Muscle of leg (tissue), 16 donors: ENCODE measurements at places on chromosomes 11 and 22. TPM values are rescaled to one million over a fixed set of nuclear protein-coding genes. Genes with fewer than 3 reads are reported as not detected.

Gene GGT5
- 3.4 TPM for total RNA-seq

Gene ART1
- total RNA-seq: 5.7 TPM

Gene GGA1
- 29.5 TPM for total RNA-seq

Gene ATF4
- total RNA-seq: 307 TPM

Gene TSPAN18
- 15.2 TPM for total RNA-seq

Gene VPREB1
- total RNA-seq: 0.18 TPM

Gene OR56A3
- not detected for total RNA-seq

Gene SLC22A12
- total RNA-seq: not detected

Gene PGA5
- total RNA-seq: 0.27 TPM

Gene GAS2
- 78.6 TPM for total RNA-seq

Gene WNT11
- 24.8 TPM for total RNA-seq

Gene KRTAP5-9
- not detected for total RNA-seq

Gene SCT
- 55.2 TPM for total RNA-seq

Gene OR51B4
- total RNA-seq: 0.09 TPM

Gene IL18
- total RNA-seq: 0.31 TPM

Gene SLC37A4
- 5.7 TPM for total RNA-seq

Gene FXYD6
- 103 TPM for total RNA-seq

Gene USH1C
- total RNA-seq: 0.22 TPM

Gene SOX10
- total RNA-seq: 2.2 TPM

Gene ZP1
- total RNA-seq: not detected

Gene MUC5B
- total RNA-seq: not detected

Gene GAL3ST1
- total RNA-seq: 3.0 TPM

Gene HTR3A
- total RNA-seq: 0.04 TPM

Gene RAG1
- total RNA-seq: 5.8 TPM

Gene SLC17A6
- not detected for total RNA-seq

Gene TEX12
- total RNA-seq: 0.22 TPM

Gene SLC22A25
- total RNA-seq: 0.04 TPM

Gene NTM
- total RNA-seq: 8.5 TPM

Gene TIRAP
- 4.3 TPM for total RNA-seq

Gene MRGPRG
- total RNA-seq: not detected

Gene FADS2
- 46.1 TPM for total RNA-seq

Gene OR10G7
- total RNA-seq: not detected

Gene PSMC3
- total RNA-seq: 99.1 TPM

Gene ZNF215
- 0.89 TPM for total RNA-seq

Gene ASCL2
- total RNA-seq: 0.53 TPM

Gene SAA2
- total RNA-seq: not detected

Gene EHF
- not detected for total RNA-seq

Gene SCGB2A2
- total RNA-seq: not detected

Gene SH3BP1
- 5.2 TPM for total RNA-seq

Gene DGCR6
- 22.5 TPM for total RNA-seq

Gene SLC5A4
- total RNA-seq: 0.49 TPM

Gene CLMP
- 13.9 TPM for total RNA-seq

Gene SDHAF2
- total RNA-seq: 28.0 TPM
